ENCODE measurements at places on chromosomes 12 and 14.

- DNase-seq: peak; percentile 23
Measured at GRCh38 chr14:46344327-46344937, 307.1 kb downstream of the RPL10L start.

- DNase-seq: no peak
Measured at GRCh38 chr12:15638231-15638630, 151.0 kb downstream of the EPS8 start.

GRCh38 chr14:104221071-104221625, 82.8 kb downstream of the KIF26A start:
- no peak for DNase-seq

DNA sequence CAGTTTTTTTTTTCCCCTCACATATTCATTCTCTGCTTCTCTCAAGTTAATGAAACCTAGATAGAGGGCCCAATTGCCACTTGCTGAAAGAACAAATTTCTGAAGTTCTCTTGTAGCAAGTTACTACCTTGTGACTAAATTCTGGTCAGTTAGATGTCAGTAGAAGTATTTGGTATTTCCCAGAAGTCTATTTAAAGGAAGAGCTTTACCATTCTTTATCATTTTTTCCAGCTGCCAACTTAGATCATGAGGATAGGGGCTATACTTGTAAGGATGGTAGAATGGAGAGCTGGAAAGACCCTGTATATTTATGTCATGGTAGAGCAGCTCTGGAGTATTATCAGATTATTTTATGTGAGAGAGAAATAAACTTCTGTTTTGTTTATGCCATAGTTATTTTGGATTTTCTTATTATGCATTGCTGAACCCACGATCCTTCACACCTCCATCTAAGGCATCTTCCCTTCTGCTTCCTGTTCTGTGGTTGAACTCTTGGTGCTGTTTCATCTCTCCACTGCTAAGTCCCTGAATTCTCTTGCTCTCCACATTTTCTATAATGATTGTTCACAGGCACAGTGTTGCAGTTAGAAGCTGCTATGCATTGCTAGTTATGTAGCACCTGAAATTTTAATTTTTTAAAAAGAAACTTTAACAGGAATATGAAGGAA, 25.9 kb downstream of the FUT8 start:
- no peak for DNase-seq

DNA sequence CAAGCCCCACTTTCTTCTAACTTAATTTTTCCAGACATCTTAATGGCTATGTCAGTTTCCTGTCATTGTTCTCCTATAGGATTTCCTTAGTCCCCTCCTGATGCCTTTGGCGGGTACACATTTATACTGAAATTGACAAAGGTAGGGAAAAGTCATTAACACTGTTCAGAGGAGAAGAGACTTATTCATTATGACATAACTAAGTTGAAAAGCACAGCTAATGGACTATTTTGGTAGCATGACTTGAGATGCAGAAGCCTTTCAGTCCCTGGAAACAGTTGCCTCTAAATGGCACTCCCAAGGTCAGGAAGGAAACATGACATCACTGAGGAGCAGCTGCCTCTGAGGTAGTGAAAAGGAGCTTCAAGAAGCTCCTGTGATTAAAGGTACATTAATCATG, 317.5 kb upstream of the KITLG start:
- no peak for DNase-seq

DNA sequence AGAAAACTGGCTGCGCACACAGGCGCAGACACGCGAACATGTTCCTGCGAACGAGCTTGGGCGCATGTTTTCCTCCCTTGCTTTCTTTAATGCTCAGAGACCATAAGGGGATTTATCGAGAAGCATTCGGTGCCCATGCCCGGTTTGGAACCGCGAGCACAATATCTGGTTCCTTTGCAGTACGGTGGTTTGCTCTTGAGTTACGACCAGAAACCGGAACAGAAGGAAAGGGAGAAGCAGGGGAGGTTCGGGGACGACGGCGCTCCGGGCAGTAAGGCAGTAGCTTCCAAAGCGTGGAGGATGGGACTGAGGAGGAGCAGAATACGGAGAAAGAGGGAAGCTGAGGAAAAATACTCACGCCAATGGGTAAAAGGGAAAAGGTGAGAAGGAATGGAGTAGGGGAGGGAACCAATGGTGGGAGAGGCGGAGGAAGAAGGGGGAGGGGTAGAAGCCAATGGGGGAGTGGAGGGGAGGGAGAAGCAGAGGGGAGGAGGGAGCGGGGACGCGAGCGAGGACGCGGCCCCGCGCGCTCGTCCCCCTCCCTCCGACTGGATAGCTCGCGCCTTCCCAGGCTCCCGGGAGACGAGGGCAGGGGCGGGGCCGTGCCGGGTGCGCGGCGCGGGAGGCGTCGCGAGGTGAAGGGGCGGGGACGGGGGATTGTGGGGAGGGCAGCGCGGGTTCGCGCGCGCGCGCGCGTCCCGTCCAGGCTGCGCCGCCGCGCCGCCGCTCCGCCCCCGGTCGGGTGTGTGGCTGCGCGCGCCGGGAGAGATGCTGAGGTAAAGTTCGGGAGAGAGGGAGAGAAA, 625 bp upstream of the ARHGAP5 start:
- DNase-seq: peak; percentile 94

GRCh38 chr12:89347325-89347829, 4.9 kb downstream of the DUSP6 start:
- peak; percentile 14 for DNase-seq

- DNase-seq: no peak
Measured at GRCh38 chr14:80933282-80933681, 8.3 kb downstream of the CEP128 start.

DNA sequence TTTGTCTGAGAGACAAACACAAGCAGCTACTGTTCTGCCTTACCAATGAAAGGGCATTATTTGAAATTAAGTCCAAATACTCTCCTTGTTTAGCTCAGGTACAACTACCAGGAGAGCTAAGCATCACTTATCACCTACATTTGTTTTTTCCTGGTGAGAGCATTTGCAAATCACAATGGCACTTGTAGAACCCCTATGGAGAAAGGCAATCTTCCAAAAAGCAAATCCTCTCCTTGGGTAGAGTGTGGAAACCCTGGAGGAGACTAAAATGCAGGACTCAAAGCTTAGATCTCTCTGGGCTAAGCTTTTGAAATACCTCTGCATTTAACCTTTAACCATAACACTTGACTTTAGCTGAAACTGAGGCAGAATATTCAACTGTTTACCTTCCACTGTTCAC, 20.8 kb downstream of the GTSF1 start:
- no peak for DNase-seq
